ENCODE measurements at places on chromosomes 7 and 10.

- no peak for DNase-seq
Measured at GRCh38 chr7:139720705-139721231, 57.0 kb downstream of the HIPK2 start.

DNA sequence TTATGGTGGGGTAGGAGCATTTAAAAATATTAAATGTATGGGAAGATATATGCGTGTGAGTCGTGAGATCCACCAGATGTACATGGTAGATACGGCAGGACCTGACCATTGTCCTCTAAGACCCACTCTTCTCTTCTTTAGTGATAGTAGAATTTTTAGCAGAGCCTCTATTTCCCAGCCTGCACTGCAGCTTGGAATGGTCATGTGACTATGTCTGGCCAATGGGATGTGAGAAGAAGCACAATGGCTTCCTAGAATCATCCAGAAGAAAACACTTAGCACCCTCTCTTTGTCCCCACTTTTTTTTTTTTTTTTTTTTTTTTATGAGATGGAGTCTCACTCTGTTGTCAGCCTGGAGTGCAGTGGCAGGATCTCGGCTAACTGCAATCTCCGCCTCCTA lies 86.6 kb upstream of the CYTH3 start:
- DNase-seq: no peak

DNA sequence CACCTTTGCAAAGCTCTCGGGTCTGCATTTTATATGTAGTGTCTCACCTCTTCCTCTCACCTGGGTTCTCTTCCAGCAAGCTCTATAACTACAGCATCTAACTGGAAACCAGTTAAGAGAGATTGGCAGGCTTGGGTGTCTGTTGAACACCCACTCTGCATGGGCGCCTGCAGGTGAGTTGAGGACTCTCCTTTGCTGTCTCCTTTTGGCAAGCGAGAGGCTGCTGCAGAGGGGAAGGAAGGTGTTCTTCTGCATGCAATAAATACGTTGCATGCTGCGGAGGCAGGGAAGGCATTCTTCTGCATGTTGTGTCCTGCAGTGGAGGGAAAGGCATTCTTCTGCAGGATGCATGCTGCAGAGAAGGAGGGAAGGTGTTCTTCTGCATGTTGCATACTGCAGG lies 81.4 kb upstream of the ADAM12 start:
- DNase-seq: no peak

GRCh38 chr7:107924841-107925504 lies 34.0 kb downstream of the DLD start:
- peak; percentile 9 for DNase-seq

DNA sequence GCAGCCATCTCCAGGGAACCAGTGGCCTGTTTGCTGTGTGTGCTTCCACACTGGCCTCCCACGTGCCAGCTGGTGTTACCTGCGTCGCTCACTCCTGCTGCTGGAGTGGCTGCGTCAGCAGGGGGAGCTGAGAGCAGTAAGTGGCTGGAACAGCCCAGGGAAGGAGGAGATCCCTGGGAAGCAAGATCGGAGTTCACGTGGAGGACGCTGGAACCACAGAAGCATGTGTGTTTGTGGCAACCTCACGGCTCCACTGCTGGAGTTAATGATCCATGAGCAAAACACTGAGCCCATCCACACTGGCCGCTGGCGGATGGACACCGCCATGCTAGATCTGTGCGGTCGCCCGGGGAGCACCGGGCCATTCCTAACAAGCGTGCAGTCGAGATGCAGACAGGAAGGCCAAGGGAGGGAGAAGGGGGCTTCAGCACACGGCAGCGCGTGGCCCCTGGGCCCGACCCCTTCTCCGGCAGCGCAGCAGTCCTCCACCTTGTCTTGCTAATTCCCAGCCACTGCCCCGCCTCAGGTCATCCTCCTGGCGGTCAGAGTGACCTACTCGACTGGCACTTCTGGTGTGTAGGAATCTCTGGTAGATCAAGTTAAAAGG lies 68.5 kb upstream of the EEPD1 start:
- no peak for DNase-seq

GRCh38 chr10:70747192-70747965 lies 37.8 kb downstream of the TBATA start:
- no peak for DNase-seq

DNA sequence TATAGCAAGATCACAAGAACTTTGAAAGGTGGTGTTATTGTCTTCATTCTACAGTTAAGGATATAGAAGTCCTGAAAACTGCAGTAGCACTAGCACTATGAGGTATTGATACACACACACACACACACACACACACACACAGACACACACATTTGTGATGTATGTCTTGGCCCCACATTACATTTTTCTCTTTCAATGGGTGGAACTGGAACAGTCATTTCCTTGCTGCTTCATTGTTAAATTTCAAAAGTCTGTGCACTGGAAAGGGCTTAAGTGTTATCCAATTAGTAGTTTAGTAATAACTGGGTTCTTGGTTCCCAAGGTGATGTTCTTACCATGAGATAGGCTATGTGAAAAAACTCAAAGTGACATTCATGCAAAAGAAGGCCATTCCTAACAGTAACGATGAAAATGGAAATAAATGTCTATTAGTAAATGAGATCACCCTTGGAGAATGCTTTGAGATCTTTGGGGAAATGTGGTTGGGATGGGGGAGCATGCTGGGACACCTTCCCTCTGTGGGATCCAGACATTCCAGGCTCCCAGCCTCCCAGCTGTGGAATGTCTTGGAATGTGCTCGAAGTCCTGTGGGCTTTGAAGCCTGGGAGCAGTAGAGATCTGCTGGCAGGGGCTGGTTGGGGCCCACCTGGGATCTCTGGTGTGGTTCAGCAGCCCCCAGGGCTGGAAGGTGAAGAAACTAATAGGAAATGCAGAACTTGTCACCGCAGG lies 37.4 kb upstream of the CALD1 start:
- DNase-seq: no peak

DNA sequence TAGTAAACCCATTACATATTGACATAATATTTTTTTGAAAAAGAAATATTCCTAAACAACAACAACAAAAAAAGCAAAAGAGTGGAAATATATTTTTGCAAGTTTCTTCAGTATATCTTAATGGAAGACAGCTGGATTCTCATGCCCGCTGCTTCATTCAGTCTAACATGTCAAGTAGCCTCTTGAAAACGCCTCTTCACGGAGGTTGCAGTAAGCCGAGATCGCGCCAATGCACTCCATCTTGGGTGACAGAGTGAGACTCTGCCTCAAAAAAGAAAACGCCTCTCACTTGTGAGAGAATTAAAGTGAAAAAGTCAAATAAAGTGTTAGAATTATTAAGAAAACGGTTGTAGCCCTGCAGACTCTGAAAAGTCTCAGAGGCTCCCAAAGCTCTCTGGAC lies 1.3 kb downstream of the CUTC start:
- DNase-seq: no peak

- no peak for DNase-seq
Measured at GRCh38 chr10:11546581-11546980, 64.9 kb downstream of the USP6NL start.

- no peak for DNase-seq
Measured at GRCh38 chr10:77604941-77605351, 32.7 kb downstream of the KCNMA1 start.

DNA sequence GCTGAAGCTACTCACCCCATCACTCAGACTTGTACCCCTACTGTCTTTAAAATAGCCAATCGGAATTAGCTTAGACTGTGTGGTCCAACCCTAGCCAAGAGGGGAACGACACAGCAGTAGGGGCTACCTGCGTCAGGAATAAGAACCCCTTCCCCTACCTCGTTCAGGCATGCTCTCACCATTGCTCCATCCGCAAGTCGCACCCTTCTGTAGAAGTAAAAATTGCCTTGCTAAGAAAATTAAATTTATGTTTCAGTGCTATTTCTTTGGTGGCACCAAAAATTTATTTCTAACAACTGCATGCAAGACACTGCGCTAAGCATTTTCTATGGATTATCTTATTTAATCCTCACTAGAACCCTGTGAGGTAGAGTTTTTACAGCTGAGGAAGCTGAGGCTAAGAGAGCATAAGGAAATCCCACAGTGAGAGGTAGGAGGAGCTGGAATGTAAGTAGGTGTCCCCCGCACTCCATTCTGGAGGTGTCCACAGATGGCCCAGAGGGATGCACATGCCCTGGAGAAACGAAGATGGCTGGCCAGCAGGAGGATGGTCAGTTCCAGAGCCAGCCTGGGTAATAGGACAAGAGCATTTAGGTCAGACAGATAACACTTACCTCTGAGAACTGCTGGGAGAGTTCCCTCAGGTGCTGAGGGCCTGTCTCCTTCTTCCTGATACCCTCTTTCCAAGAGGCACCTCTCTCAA lies 15.3 kb upstream of the CACUL1 start:
- no peak for DNase-seq

DNA sequence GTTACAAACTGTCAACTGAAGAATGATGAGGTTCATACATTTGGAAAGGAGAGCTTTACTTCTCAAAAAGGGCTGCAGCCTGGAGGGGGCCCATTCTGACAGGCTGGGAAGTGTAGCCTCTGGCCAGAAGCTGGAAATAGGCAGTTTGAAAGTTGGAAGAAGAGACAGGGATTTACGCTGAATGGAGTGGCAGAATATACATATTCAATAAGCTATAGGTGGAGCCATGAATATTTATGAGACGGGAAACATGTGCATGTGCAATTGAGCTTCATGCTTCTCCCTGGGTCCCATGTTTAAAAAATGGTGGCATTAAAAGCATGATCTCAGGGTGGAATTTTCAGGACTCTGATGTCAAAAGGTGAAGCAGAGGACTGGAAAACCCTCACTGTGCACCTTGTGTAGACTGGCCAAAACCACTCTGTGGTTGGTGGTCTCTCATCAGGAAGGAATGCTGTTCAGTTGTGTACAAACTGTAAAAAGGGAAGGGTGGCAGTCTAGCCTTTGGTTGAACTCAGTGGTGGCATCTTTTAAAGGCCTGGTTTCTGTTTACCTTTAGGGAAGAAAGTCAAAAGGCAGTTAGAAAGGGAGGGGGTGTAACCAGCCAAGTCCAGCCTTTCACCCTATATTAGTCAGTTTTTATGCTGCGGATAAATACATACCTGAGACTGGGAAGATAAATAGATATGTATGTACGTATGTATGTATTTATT lies 7.2 kb upstream of the ACTR3B start:
- no peak for DNase-seq

DNA sequence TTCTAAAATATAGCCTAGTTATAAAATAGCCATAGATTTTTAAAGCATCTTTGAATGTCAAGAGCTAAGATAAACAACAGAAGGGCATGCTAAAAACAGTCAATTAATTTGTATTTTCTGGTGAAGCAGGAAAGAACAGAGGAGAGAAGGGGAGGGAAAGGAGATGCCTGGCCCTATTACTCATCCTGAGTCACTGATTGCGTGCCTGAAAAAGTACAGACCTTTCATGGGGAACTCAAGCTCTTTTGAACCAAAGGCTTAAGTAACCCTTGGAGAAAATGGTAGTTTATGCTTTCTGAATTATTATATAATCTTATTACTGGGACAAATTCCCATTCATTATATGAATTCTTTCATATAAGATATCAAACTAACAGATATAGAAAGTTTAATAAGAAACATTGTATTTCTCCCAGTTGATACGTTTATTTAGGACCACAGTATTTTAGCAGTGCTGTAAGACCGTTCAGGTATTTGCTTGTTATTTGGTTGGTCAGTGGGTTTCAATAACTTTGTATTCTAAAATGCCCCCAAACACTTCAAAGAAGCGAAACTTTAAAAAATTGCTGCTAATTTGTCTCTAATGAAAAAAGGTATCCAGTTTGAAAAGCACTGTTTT lies 151.3 kb downstream of the HGF start:
- DNase-seq: no peak

DNA sequence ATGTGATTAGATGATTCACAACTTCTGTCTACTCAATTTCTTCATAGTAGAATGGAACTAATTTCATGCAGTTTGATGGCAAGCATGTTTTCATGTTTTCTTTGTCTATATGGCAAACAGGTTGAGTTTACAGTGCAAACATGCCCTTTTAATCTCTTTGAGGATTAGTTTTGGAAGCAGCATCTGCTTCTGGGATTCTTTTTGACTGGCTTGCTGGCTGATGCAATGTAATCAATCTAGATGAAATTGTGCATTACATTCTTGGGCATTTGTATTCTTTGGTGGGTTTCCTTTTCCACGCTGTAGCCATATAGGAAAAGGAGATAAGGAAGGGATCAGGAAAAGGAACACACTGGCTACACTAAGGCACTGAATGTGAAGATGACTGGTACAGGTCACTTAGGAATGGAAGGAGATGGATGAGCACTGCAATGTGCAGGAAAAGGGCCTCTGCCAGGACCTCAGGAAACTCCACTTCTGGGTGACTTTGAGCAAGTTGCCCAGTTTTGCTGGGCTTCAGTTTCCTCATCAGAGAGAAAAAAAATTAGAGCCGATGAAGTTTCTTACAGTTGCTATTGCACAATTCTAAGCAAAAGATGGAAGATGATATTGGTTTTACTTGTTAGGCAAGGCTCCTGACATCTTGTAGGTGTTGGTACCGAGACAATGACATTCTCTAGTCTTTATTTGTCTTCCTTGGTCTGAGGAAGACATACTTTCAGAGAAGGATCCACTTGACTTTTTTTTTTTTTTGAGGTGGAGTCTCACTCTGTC lies 269.1 kb downstream of the SUGCT start:
- DNase-seq: no peak

DNA sequence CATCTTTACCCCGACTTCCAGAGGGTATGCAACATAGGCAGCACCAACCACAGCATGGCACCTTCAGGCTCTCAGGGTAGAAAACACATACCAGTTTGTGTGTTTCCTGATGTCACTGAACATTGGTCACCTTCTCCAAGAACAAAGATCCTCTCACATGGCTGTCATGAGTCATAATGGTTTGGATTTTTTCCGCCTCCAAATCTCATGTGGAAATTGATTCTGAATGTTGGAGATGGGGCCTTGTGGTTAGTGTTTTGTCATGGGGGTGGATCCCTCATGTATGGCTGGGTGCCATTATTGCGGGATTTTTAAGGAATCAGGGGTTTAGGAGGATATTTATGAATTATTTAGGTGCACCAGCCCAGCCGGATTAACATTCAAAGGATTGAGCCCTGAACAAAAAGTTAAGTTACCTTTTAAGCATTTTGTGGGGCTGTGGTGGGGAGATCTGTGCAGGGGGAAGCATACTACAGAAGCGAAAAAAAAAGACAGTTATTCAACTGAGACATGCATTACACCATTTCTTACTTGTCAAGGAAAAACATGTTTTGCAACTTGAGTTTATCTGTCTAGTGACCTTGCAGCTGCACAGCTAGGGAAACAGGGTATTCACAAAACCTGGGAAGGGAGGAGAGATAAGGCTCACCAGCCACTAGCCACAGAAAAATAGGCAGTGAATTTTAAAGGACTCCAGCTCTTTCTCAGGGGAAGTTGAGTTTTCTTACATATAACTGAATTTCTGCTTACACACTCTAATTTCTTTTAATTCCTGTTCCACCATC lies 774.1 kb upstream of the AUTS2 start:
- no peak for DNase-seq
